ENCODE measurements at places on chromosomes 12 and 14.

DNA sequence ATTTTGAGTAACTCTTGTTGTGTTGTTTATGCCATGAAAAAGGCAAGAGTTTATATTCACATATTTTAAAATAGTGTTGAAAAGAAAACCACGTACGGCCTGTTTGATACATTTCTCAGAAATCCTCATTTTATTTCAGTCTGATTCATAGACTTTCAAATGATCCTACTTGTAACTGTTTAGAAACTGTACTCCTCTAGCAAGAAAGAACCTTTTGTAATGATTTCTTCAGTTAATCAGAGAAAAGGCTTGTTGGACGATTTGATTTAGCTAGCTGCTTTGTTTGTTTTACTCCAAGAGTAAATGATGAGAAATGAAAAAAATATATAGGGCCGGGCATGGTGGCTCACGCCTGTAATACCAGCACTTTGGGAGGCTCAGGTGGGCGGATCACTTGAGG is 17.2 kb downstream of the FBXO34 start:
- DNase-seq: no peak

DNA sequence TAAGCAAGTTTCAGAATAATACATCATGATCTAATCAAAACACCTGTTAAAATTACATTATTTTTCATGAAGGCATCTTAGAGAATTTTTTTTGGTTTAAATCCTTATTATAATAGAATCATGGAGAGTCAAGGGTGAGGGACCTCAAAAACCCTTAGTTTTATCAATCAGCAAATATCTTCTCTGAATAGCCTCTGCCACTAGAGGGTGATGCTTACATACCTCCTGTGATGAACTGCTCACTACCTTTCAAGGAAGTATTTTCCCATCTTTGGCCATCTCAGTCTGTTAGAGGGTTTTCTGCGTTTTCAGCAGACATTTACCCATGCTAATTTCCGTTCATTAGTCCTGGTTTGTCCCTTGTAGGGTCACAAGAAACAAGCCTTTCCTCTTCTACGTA is 200.2 kb downstream of the TRHDE start:
- no peak for DNase-seq

DNA sequence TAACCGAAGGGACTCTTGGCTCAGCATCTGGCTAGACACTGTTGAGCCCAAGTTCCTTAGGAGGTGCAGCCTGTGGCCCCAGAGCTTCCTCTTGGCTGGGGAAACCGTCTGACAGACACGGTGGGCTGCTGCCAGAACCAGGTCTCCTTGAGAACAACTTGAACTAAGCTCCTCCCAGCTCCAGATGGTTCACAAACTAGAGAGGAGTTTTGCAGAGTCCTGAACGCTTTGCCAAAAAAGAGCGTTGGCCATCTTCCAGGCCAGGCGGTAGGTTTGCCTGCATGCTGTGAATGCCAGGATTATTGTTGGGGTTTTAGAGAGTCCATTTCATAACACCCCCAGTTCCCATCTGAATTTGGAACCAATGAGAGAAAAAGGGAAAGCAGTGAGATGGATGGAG is 399.8 kb downstream of the RGS6 start:
- DNase-seq: no peak

DNA sequence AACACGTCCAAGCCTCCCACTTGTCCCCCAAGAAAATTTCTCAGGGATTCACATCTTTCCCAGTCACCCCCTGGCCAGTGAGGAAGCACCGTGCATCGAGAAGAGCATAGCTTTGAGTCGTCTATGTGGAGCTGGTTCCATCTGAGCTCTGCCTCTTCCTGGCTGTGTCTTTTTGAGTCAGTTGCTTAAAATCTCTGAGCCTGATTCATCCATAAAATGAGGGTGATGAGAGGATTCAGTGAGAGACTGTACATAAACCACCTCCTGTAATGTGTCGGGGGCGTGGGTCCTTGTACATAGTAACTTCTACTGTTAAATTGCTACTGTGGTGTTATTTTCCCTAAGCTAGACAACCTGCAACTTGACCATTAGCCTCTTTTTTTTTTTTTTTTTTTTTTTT is 13.8 kb downstream of the CD9 start:
- DNase-seq: no peak

DNA sequence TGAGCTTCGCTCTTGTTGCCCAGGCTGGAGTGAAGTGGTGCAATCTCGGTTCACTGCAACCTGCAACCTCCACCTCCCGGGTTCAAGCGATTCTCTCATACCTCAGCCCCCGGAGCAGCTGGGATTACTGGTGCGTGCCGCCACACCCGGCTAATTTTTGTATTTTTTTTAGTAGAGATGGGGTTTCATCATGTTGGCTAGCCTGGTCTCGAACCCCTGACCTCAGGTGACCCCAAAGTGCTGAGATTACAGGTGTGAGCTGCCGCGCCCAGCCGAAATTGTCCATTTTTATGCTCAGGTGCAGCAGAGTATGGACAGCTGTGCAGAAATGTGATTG is 19.2 kb upstream of the CYP46A1 start:
- no peak for DNase-seq

GRCh38 chr12:40153432-40153831 is 47.6 kb upstream of the SLC2A13 start:
- no peak for DNase-seq

DNA sequence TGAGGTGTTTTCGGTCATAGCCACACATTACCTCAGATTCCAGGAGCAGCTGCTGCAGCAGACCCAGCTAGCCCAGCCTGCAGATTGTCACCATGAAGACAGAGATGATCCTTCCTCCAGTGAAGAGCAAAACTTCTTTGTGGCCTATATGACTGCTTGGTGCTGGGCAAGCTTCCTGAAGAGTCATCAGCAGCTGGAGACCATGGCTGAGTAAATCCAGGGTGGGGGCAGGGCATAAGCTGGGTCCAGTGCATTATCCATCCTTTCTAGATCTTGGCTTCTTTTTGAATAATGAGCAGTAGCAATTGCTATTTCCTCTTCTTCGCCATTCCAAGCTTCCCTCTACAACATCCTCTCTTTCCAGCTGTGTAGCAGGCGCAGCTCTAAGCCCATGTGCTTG is 373.1 kb upstream of the DDHD1 start:
- no peak for DNase-seq

- DNase-seq: no peak
These were observed 7.1 kb upstream of the LGMN start for GRCh38 chr14:92755495-92755894.

DNA sequence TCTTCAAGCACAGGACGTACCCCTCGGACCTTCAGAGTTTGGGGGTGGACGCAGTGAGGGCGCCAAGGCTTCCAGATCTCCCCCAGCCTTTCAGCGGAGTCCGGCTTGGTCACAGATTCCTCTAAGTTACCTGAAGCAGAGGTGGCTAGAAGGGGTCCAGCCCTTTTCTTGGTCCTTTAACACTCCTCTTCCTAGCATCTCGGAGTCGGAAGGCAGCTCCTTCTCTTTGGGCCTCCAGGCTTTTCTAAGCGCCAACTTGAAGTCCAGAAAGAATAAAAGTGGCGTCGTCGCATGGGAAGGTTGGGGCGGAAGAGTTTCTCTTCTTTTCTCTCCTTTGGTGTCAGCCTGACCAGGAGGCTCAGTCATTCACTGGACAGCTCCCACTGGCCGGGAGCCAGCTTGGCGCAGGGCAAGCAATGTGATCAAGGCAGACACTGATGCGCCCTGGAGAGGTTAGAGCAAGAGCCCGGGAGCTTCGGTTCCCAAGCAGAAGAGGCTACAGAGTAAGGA is 9.6 kb downstream of the OR6S1 start:
- DNase-seq: no peak

DNA sequence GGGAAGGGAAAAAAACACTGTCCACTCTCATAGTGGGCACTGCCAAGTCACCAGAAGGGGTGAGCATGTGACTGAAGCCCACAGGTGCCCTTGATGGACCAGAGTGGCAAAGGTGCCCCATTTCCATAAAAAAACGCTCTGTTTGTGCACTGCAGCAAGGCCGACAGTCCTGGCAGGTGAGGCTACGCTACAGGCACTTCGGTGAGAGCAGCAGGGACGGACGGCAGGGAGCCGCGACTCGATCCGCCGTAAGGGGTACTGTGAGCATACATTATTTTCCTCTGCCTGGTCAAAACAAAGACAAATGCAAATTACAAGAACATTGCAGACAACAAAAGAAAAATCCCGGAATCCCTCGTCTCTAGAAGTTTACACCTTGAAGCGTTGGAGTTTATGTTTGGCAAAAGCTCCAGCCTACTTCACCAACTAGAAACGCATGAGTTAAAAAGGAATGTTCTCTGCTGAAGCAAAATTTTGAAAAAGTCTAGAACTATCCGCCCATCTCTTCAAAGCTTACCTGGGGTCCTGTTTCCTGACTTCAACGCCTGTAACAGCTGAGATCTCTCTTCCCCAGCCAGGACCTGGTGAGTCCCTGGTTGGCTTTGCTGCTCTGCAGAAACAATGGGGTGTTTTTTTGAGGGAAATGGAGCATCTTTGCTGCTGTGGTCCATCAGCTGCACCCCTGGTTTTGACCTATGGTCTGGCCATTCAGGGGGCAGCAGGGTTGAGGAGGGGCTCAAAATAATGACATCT is 52.9 kb upstream of the RFLNA start:
- no peak for DNase-seq

DNA sequence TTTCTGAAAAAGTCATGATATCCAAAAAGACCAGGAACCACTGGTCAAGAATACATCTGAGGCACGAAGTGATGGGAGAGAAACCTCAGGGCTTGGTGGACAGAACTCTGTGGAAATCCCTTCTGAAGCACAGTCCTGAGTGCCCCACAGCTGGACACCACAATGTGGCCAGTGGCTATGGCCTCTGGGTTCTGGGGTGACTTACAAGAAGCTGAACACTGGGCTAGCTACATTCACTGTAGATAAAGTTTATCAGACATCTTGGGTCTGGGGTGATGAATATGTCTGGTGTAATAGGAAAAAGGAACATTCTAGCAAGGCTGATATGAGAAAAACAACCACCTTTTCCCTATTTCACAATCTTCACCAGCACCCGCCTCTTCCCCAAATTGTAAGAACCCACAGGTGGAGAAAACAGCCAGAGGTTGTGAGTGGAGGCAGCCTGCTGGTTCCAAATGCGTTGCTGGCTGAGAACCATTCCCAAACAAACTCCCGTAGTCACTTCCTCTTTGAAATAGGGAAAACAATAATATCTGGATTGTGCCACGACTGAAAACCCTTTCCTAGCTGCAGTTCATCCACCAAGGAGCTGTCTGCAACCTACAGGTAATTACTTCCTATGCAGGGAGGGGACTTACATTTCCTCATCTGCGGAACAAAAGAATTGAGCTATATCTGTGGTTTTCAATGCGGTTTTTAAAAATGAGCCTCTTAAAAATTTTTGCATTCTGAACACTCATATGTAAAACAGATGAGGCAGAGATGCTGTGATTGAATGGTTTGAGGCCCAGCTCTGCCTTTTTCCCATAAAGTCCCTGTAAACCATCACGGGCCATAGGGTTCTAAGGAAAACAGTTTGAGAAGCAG is 193.6 kb downstream of the SLC41A2 start:
- DNase-seq: no peak

GRCh38 chr14:33464254-33464962 is 486.5 kb downstream of the EGLN3 start:
- DNase-seq: no peak

GRCh38 chr12:40552868-40553267 is 139.4 kb upstream of the CNTN1 start:
- DNase-seq: no peak

- DNase-seq: no peak
These were observed 33.3 kb downstream of the RAD52 start for GRCh38 chr12:916240-916639.

DNA sequence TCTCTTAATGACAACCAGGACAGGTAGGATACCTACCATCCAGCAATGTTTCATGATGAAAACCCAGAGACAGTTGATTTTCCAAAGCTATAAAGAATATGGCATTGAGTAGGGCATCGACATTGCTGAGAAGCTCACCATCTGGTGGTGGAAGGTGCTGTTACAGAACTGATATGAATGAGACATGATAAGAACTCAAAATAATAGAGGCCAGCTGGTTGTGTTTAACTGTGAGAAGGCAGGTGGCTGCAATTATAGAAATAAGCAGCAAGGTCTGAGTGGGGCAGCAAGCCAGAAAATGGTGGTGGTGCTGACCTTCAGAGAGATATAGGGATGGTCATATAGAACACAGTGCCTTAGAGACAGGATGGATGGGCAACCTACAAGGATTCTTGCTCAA is 449.7 kb downstream of the BTG1 start:
- no peak for DNase-seq

GRCh38 chr14:101962503-101962874 is 1.9 kb upstream of the DYNC1H1 start:
- DNase-seq: no peak

- no peak for DNase-seq
These were observed 8.2 kb upstream of the ZNF740 start for GRCh38 chr12:53172352-53172751.

GRCh38 chr12:30707613-30708342 is 12.1 kb upstream of the IPO8 start:
- DNase-seq: no peak

GRCh38 chr12:66767536-66767935 is 88.7 kb upstream of the GRIP1 start:
- no peak for DNase-seq

DNA sequence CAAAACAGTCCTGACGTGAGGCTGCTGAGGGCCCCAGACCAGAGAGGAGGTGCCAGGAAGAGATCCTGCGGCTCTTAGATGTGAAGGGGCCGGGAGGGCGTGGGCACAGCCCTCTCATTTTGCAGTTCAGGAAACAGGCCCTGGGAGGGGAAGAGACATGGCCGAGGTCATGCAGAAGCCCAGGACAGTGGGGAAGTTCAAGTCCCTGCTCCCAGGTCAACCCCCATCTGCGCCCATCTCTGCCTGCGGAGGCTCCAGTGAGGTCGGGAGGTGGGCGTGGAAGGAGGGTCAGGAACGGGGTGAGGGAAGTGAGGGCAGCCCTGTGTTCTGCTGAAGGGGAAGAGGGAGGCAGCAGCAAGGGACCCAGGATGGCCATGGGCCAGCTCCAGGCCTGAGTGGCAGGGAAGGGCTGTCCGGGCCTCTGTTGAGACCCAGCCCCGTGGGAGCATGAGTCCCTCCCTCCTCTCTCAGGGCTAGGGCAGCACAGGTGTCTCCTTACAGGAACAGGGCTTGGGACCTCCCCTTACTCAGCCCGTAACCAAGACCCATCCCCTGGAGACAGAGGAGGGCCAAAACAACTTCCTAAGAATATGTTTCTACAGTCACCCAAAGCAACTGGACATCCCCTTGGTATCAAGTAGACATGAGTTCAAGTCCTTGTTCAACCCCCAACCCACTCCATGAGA is 90.8 kb downstream of the LGMN start:
- DNase-seq: no peak

Measured in CD4-positive, alpha-beta T cell treated with Interleukin-15 for 4 hours (primary cell).